Activated naive CD8-positive, alpha-beta T cell treated with anti-CD3 and anti-CD28 coated beads, Interleukin-2, amount 10 ng/mL, durations not matched to agents 7 days and 5 days (primary cell): ENCODE measurements at places on chromosomes 13 and 19. TPM values are rescaled to one million over a fixed set of nuclear protein-coding genes. Genes with fewer than 3 reads are reported as not detected.

- no peaks in the 10 kb centered on the region for H3K4me1 ChIP-seq
- H3K4me3 ChIP-seq, result no peak overlapping the region
- no peaks in the 10 kb centered on the region for H3K27me3 ChIP-seq
- no peak for DNase-seq
These were observed 20.1 kb upstream of the ARHGEF18 start for GRCh38 chr19:7328647-7329046.

- no peak overlapping the region for H3K27ac ChIP-seq
- DNase-seq, result no peak
- H3K4me1 ChIP-seq, result no peaks in the 10 kb centered on the region
- H3K27me3 ChIP-seq, result no peaks in the 10 kb centered on the region
- peaks cover 4% of the 10 kb centered on the region for H3K36me3 ChIP-seq
These were observed 58.8 kb upstream of the ZNF681 start for GRCh38 chr19:23817519-23817918.

DNA sequence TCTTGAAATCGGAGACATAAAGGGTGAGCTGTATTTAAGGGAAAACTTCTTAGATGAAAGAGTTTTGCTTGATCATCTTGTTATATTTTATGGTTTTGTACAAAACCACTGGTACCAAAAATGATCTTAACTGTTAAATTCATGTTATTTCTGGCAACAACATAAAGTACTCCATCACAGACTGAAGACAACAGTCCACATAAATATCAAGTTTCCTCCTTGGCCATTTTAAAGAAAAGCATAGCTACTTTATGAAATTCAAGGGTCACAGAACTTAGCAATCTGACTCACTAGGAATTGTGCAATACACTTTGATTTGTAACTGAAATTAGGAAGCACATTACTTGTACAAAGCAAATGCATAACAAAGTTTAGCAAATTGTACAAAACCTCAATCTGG, 66.3 kb downstream of the TBC1D4 start:
- no peak for DNase-seq
- no peak overlapping the region for H3K27ac ChIP-seq
- no peaks in the 10 kb centered on the region for H3K4me1 ChIP-seq

- H3K36me3 ChIP-seq, result no peaks in the 10 kb centered on the region
- no peak within 1 kb of the TSS for H3K4me3 ChIP-seq
- no peak within 1 kb of the TSS for H3K27ac ChIP-seq
- peaks cover 32% of the 10 kb centered on the region for H3K27me3 ChIP-seq
- H3K4me1 ChIP-seq, result peaks cover 9% of the 10 kb centered on the region
These were observed at the start of gene FCAR for GRCh38 chr19:54873990-54874389. FCAR (plus strand) TSS chr19:54874235; CDS start chr19:54874290, 55 bp downstream.

- no peak for DNase-seq
- H3K4me1 ChIP-seq, result peaks cover 13% of the 10 kb centered on the region
- H3K36me3 ChIP-seq, result peaks cover 21% of the 10 kb centered on the region
These were observed 12.7 kb upstream of the SLC44A2 start for GRCh38 chr19:10612499-10613119.

DNA sequence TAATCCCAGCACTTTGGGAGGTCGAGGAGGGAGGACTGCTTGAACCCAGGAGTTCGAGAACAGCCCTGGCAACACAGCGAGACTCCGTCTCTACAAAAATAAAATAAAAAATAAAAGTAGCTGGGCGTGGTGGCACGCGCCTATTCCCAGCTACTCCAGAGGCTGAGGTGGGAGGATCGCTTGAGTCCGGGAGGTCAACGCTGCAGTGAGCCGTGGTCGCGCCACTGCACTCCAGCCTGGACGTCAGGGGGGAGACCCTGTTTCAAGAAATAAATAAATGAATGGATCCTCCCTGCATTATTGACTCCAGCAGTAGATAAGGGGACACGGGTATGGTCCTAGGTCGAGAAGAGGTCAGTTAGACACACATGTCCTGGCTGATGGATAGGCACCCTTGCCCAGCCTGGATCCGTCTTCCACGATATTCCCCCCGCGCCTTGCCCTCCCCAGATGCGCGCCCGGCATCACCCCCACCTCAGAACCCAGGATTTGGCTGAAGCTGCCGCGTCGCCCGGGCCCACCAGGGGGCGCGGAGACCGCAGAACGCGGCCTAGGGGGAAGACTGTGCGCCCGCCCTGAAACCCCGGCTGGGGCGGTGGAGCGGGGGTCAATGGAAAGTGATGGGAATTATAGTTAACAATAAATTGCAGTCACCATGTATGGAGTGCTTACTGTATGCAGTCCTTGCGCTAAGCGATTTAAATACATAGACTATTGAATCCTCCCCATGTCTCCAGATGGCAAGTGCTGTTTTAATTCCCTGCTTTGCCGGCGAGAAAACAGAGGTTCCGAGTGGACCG, 2.1 kb upstream of the HOOK2 start:
- peak; percentile 92 for DNase-seq
- H3K27me3 ChIP-seq, result no peaks in the 10 kb centered on the region
- peaks cover 28% of the 10 kb centered on the region for H3K4me1 ChIP-seq
- H3K4me3 ChIP-seq, result peak overlapping the region; percentile 87

DNA sequence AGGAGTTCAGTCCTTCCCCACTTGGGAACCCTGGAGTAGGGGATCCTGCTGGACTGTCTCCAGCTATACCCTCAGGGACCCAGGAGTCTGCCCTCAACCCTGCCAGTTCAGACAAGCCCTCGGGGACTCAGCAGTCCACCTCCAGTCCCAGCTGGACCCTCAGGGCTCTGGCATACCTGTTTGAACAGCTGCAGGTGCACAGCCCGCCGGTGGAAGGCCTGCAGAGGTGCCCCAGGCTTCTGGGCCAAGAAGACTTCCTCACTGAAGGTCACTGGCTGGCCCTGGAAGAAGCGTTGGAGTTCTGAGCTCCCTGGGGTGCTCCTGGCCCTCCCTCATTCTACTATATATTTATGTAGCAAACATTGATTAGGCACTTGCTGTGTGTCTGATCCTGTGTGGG, 8.6 kb downstream of the CRB3 start:
- H3K4me3 ChIP-seq, result no peak overlapping the region
- no peak for DNase-seq
- H3K4me1 ChIP-seq, result no peaks in the 10 kb centered on the region
- H3K27me3 ChIP-seq, result no peaks in the 10 kb centered on the region
- H3K27ac ChIP-seq, result no peak overlapping the region

DNA sequence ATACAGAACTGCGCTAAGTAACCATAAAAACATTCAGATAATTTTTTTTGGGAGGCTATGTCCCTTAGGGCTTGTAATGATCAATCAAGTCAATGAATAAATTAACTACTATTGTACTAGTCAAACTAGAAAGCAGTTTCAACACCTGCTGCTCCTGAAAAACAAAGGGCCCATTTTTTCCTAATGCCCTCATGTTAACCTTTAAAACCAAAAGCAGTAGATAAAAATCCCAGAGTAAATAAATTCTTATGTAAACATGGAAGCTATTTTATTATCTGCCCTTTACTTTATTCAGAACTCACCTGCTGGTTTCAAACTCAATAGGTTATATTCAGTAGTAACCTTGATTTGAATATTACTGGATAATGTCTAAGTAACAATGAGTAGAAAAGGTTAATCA, 159.5 kb upstream of the STARD13 start:
- no peak for DNase-seq
- H3K4me3 ChIP-seq, result no peak overlapping the region
- no peaks in the 10 kb centered on the region for H3K36me3 ChIP-seq
- H3K27ac ChIP-seq, result no peak overlapping the region
- peaks cover 2% of the 10 kb centered on the region for H3K27me3 ChIP-seq
- H3K4me1 ChIP-seq, result peaks cover 2% of the 10 kb centered on the region

GRCh38 chr13:73722120-73722519, 412.1 kb downstream of the KLF12 start:
- no peaks in the 10 kb centered on the region for H3K27me3 ChIP-seq
- H3K4me3 ChIP-seq, result no peak overlapping the region
- H3K4me1 ChIP-seq, result peaks cover 18% of the 10 kb centered on the region
- peaks cover 13% of the 10 kb centered on the region for H3K36me3 ChIP-seq
- DNase-seq, result no peak

- no peak for DNase-seq
- H3K27ac ChIP-seq, result no peak overlapping the region
- H3K36me3 ChIP-seq, result no peaks in the 10 kb centered on the region
- no peak overlapping the region for H3K4me3 ChIP-seq
- peaks cover 1% of the 10 kb centered on the region for H3K4me1 ChIP-seq
- H3K27me3 ChIP-seq, result peaks cover 4% of the 10 kb centered on the region
These were observed 154.7 kb upstream of the SGCG start for GRCh38 chr13:23025864-23026608.

Gene GARIN5A
- total RNA-seq, result 0.50 TPM

Gene CGB5
- not detected for total RNA-seq

Gene PODNL1
- 1.4 TPM for total RNA-seq

Gene TSSK6
- total RNA-seq, result 5.8 TPM

Gene FXYD5
- total RNA-seq, result 360 TPM

Gene NOP53
- 469 TPM for total RNA-seq

Gene ARGLU1
- total RNA-seq, result 171 TPM

Gene RDH8
- not detected for total RNA-seq

Gene FCAR
- not detected for total RNA-seq

Gene NEK3
- 2.1 TPM for total RNA-seq

Gene TMEM255B
- total RNA-seq, result 1.6 TPM

Gene CHST8
- total RNA-seq, result not detected
